Left cardiac atrium (tissue), 4 donors: ENCODE measurements at places on chromosomes 16 and 17.

DNA sequence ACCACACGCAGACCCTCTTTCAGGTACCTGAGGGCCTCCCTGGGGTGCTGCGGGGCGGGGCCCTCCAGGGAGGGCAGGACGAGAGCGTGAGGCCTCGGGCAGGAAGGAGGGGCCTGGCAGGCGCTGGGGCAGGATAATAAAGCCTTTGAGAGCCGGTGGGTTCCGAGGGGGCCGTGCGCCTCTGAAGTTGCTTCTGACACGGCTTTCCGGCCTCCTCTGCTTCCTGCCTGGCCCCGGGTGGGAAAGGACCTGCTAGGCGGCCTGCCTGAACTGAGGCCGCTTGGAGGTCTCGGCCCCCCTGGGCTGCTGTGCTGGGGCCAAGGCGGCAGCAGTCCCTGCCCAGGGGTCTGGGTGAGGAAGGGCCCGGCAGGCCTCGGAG, 10.4 kb downstream of the CENPX start:
- DNase-seq: no peak

GRCh38 chr17:78561166-78561565, 16.0 kb downstream of the DNAH17 start:
- DNase-seq: no peak

GRCh38 chr17:68849673-68850610, 105.2 kb downstream of the ABCA8 start:
- no peak for DNase-seq

GRCh38 chr17:70994194-70994593, 824.9 kb downstream of the KCNJ2 start:
- no peak for DNase-seq

DNA sequence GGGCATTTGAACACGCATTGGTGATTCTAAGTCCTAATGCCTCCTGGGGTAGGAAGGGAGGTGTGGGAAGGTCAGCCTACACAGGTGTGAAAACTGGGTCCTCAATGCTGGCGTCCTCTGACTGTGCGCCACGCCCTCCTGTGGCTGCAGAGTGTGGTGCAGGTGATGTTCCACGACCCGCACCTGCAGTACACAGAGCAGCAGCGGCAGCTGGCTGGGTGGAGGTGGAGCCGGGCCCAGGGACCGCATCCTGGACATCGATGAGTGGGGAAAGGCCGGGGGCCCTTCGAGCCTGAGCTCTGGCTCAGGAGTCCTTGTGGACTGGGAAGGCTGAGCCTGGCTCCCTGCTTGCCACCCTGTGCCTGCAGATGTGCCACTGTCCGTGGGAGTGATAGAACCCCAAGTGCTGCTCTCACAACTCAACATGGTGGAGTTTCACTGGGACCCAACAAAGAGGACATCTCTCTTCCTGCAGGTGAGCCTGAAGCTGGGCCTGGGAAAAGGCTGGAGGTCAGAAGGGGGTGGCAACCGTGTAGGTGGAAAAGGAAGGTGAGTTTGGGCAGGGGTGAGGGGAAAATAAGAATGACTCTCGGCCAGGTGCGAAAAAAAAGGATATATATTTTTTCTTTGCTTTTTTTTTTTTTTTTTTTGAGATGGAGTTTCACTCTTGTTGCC, 14.0 kb upstream of the STAC2 start:
- peak; percentile 45 for DNase-seq

DNA sequence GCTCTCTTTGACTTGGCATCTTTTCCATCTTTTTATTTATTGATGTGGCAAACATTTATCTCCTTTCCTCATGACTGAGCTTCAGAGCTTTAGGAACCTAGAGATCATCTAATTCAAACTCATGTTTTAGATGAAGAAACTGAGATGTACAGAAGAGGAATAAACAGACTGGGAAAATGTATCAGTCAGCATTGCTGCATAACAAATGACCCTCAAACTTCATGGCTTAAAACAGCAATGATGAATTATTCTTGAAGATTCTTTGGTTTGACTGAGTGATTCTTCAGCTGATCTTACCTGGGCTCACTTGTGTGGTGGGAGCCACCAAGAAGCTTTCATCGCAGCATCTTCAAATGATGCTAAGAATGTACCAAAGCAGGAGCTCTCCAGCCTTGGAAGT, 44.0 kb upstream of the IRF8 start:
- no peak for DNase-seq

GRCh38 chr17:2723505-2723996, 12.0 kb upstream of the CLUH start:
- DNase-seq: no peak

DNA sequence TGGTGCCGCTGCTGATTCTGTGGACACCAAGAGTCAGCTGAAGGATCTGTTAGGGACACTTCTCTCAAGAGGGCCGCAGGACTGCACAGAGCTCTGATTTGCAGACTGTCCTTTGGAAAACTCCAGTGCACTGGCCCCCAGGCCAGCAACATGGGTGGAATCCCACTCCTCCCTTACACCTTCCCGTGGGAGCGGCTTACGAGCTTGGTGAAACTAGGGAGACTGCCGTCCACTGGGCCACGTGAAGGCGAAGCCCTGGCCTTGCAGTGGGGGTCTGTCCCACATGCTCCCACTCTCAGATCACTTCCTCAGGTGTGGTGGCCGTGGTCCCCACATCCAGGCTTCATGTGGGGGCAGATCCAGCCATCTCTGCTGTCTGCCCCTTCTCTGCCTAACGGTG, 36.4 kb downstream of the PSME3IP1 start:
- DNase-seq: no peak

DNA sequence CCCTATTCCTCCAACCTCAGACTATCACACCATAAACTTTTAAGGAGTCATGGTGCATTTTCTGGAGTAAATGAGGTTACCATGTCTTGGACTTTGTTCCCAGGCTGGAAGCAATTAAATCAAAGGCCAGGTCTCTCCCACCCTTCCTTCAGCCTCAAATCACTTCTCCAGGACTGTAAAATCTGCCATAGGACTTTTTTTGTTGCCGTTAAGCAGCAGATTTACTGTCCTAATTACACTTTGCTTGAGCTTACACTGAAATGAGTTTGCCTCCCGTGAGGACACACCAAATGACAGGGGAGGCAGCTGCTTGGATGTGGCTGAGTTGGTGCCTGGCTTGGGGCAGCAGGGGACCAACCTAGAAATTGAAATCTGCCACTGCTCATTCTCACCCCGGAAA, 14.7 kb downstream of the DCAKD start:
- no peak for DNase-seq

GRCh38 chr16:77307426-77308162, 108.4 kb downstream of the SYCE1L start:
- DNase-seq: no peak

DNA sequence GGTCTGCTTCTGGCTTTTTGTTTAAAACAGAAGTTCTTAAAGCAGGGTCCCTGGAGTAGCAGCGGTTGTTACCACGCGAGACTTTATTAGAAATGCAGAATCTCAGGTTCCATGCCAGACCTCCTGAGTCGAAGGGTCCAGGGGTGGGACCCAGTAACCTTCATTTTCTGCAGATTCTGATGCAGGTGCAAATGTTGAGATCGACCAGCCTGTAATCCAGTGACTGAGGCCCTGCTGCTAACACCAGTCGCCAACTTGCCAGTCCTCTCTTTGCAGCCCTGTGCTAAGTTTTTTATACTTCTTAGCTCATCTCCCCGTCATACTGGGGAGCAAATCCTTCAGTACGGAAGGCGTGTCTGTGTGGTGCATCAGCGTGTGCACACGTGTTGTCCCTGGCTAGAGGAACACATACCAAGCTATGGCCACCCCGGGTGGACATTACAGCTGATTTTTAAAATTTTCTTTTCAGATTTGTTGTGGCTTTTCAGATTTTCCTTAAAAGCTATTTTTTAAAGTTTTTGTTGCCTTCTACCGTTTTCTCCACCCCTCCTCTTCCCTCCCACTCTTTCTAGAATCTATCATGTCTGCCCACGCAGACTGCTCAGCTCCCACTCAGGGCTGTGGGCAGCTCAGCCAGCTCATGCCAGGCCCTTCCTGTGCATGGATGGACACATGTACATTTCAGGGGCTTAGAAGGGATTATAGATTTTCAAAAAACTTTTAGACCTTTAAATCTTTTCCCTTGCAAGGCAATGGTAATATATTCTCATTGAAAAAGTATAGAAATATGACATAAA, 57.7 kb downstream of the MEAK7 start:
- DNase-seq: no peak

- DNase-seq: no peak
Observed at GRCh38 chr16:77910021-77910420, 112.3 kb upstream of the CLEC3A start.

- no peak for DNase-seq
Observed at GRCh38 chr16:50244504-50245416, 21.6 kb upstream of the ADCY7 start.

GRCh38 chr16:14389359-14389758, 240.7 kb downstream of the PARN start:
- DNase-seq: no peak

DNA sequence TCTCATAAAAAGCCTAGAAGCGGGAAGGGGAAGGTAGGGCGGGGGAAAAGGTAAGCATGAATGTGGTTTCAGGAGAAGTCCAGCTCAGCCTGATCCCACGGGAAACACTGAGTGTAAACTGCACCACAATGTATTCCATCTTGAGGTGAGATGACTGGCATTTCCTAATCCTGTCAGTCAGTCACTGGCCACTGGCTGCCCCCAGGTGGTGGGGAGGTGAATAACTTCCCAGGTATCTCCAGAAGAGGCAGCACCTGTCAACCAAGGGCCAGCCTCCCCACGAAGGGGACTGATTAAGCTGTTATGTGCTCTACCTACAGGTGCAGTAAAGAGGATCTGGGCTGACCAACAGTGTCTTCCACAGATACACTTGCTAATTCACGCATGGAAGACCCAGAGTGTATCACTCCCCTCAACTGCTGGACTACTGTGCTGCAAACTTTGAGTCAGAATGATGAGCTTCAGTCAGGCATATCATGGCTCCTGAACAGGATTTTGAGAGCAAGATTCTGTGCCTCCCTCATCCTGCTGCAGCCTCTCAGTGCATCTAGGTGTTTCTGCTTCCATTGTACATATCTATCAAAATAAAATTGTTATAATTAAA, 108.5 kb upstream of the CCL2 start:
- DNase-seq: peak; percentile 42
